Fibroblast of skin of back (primary cell): ENCODE measurements at places on chromosomes 2 and 18.
A peak's percentile ranks its signal among the peaks of the same experiment; 100 is the strongest.

DNA sequence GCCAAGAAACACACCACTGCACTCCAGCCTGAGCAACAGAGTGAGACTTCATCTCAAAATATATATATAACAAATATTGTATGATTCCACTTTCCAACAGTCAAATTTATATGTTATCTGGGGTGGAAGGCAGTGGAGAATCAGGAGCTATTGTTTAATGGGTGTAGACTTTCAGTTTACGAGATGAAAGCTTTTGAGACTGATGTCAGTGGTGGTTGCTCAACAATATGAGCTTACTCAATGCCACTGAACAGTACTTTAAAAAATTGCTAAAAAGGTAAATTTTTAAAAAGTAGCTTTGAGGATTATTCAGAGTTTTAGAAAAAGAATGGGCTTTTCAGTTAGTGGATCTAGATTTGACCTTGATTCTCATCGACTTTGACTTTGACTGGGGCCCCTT is 105.9 kb upstream of the ST6GAL2 start:
- no peak for DNase-seq

- DNase-seq = peak; percentile 34
Observed at GRCh38 chr2:238024986-238025385, 35.8 kb upstream of the SCLY start.

DNA sequence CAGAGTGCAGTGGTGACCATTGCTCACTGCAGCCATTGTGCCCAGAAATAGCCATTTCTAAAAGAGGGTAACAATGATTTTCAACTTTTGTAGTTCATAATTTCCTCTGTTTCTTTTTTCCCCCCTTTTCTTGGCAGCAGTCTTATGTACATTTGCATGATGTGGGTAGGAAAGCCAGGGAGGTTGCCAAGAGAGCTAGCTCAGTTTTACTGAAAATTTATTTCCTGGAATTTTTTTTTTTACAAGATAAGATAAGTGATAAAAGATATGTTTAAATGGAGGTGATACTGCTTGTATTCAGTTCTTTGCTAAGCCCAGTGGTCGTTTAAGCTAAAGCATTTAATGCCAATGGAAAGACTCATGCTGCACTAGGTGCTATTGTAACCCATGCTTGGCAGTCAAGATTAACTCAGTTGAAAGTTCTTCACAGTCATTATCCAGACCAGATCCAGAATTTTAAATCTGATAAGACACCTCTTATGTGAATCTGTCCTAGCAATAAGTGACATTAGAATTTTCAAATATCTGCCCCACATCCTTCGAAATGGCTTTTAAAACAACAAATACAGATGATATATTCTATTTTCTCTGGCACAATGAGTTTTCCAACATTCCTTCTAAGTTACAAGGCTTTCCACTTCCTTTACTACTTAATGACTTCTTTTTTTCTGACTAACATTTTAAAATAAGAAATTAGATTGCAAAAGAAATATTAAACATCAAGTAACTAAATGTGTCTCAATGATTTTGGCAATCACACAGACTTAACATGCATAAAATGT is 4.4 kb upstream of the ATP8B1 start:
- DNase-seq = peak; percentile 94

GRCh38 chr2:70992945-70993853 is 1.5 kb downstream of the TEX261 start:
- DNase-seq = no peak

DNA sequence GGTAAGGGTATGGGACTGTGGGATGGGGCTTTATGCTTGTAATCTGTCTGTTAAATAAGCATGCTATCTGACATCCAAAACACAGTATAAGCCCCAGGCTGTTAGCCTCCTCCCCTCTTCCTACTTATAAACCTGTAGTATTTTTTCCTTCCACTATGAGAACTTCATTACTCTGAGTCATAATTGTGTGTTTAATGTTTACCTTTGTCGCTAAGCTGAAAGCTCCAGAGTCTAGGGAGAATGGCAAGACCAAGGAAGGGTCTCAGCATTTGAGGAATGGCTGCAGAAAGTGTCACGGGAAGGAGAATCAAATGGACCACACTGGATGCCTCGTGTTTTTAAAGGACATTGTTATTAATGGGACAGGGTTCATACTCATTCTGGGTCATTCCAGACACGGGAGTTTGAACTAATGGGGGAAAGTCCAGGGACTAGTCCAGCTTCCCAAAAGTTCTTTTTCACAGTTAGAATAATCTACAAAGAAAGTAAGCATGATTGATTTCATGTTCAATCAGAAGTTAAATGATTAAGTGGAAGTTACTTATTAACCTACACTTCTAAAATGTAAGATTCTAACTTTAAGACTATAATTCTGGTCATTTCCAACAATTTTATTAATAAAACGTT is 292.2 kb downstream of the AFF3 start:
- peak; percentile 33 for DNase-seq

- peak; percentile 82 for DNase-seq
Observed at GRCh38 chr2:10659898-10660568, 29.7 kb downstream of the NOL10 start.

DNA sequence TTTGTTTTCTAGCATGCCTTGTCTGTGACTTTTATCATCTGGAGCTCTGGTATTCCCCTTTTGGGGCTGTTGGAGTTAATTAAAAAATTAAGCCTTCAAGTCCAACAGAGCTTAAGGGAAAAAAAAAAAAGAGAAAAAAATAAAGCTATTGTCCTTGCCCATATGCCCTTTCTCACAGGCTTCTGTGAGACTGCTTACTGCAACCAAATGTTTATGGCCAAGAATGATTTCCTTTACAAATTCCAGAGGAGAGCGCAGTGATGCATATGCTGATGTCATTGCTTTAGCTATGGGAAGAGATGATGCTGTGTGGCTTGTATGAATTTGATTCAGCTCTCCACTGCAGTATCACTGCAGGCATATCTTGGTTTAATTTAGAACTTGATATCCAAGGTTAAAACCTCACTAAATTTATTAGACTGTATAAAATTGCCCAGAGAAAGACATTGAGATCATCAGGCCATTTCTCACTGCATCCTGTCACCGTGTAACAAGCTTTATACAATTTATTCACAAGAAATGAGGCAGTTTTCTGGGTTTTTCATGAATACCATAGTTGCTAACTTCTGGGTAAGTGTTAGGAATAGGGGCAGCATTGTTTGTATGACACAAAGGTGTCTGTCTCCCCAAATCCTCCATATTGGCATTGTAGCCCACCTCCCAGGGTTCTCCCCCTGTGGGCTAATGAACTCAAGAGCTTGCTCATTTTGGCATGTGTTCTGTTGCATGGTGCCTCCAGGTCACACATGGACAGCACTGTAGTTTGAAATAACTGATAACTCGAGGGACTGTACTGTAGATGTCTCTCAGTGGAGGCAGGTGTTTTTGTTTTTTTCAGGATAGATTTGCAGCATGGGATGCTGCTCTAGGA is 85.0 kb downstream of the TANC1 start:
- peak; percentile 89 for DNase-seq

DNA sequence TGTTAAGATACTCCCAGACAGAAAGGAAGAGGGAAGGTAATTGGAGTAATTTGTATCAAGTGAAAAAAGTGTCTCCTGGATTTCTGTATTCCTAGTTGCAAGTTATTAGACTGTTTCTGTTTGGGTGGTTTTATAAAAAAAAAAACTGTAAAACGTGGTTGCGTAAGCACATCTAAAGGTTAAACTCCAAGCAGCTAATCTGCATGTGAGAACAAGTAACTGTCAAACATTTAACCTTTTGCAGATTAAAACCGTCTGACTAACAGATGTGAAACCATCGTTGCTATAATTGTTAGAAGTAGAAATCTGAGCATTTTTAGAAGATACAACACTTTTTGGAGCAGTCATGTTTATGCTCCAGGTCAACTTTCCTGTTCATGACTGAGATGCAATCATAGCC is 72.3 kb downstream of the AFF3 start:
- DNase-seq = no peak

GRCh38 chr2:43328832-43329231 is 102.4 kb upstream of the ZFP36L2 start:
- no peak for DNase-seq

- DNase-seq = no peak
Observed at GRCh38 chr2:170969030-170969429, 40.0 kb downstream of the GORASP2 start.

- no peak for DNase-seq
Observed at GRCh38 chr2:198695879-198696278, 761.9 kb downstream of the SATB2 start.

GRCh38 chr2:225998653-225999052 is 599.1 kb downstream of the NYAP2 start:
- DNase-seq = peak; percentile 83
